Activated naive CD4-positive, alpha-beta T cell (primary cell): ENCODE measurements at places on chromosomes 6 and 20.

DNA sequence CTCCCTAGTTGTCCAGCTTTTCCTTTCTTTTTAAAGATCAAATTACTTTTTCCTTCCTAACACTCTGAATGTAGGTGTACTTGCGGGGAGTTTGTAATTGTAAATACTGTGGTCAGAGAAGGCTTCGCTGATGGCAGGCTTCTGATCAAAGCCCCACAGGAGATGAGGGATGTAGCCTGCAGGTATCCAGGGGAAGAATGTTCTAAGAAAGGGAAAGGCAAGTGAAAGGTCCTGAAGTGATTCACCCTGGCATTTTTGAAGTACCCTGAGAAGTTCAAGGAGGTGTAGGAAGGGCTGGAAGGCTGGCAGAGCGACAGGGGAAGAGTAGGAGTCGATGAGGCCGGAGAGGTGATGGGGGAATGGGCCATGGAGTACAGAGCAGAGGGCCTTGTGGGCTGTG is 38.2 kb upstream of the CCN6 start:
- no peak for DNase-seq

DNA sequence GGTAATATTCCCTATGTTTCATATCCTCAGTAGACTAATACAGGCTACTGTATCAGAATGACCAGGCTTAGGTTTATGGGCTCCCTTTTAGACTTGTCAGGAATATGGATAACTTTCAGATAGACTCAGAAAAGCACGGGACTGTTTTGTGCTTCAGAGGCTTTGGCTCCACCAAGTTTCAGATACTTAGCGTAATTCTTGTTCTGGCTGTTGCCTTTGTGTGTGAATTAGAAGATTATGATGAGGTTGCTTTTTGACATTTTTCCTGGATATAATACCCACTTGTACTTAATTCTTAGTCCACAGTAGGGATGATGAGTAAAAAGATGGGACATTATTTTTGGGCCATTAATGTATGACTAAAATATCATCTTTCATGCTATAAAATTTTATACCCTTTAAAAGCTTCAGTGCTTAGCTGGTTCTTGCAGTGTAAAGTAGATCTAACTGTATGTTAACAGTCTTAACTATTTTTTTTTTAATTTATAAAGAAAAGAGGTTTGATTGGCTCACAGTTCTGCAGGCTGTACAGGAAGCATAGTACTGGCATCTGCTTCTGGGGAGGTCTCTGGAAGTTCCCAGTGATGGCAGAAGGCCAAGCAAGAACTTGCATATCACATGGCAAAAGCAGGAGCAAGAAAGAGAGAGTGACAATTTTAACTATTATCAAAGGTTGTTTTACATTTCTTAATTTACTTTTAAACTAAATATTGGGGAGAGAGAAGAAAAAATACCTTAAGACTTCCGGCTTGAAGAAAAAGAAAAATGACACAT is 120.7 kb downstream of the ZFAND3 start:
- no peak for DNase-seq

GRCh38 chr20:13478366-13478765 is 160.4 kb downstream of the TASP1 start:
- DNase-seq = no peak

- peak; percentile 38 for DNase-seq
These were observed 625.4 kb downstream of the QKI start for GRCh38 chr6:164039954-164040375.

GRCh38 chr6:40535110-40535818 is 51.9 kb downstream of the LRFN2 start:
- DNase-seq = no peak

DNA sequence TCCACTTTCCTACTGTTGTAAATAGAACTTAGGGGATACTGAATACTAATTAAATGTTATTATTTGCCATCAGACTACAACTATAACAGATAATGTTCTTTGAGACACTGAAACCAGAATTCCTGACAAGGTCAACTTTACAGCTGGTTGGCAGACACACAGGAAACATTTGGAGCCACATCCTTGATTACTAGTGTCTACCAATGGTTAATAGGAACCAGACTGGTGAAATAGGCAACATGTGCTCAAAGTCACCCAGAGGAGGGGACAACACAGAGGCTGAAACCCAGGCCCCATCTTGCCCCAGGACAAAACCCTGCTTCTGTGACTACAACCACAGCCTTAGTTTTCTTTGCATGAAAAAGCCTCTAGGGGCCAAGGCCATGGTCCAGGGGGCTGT is 47.8 kb upstream of the NT5E start:
- DNase-seq = no peak

GRCh38 chr6:27605401-27606342 is 132.8 kb upstream of the ZNF184 start:
- DNase-seq = no peak

- DNase-seq = no peak
These were observed 449.4 kb upstream of the PTCHD4 start for GRCh38 chr6:48560408-48560807.

DNA sequence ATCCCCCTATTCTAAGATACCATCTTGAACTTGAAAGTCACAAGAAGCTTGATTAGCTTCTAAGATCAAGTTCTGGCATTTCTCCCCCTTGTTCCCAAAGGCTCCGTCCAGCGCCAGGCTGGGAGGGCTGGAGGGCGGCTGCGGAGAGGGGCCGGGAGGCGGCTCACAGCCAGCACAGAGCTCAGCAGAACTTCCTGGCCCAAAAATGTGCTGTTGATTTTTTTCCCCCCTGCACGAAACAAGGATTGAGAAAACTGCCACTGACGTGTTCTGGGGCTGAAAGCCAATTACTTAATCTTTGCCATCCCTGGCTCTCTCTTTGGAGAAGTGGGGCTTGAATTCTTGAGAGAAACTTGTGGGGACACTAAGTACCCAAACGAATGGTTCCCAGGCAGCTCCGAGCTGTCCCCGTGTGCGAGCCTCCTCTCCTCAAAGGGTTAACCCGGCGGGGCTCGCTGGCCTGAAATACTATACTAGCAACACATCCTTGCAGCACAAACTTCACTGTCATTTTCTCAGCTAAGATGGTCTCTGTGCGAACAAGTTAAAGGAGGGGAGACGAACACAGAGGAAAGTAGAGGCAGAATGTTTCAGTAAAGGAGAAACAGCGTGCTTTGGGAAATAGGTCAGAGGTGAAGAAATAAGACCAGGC is 452 bp downstream of the TRAF3IP2 start:
- DNase-seq = peak; percentile 9

DNA sequence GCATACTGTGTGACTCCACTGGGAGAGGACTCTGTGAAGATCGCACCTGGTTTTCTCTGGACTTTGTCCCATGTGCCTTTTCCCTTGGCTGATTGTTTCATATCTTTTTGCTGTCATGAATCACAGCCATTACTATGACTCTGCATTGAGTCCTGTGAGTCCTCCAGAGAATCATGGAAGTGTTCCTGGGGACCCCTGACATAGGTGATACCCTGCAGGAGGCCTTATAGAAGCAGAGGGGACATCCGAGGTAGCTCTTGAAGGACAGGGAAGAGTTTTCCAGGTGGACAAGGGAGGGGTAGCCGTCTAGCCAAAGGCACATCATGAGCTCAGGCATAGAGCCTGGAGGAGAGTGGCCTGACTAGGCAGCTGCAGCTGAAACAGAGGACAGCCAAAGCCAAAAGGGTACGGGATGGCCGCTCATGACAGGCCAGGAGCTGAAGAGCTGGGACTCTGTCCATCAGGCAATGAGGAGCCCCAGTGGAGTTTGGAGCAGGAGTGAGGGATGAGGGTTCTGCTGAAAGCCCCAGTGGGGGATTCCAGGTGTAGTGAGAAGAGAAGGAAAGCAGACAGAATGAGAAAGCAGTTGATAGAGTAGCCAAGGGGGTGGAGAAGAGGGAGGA is 86.6 kb upstream of the TOX2 start:
- DNase-seq = no peak

DNA sequence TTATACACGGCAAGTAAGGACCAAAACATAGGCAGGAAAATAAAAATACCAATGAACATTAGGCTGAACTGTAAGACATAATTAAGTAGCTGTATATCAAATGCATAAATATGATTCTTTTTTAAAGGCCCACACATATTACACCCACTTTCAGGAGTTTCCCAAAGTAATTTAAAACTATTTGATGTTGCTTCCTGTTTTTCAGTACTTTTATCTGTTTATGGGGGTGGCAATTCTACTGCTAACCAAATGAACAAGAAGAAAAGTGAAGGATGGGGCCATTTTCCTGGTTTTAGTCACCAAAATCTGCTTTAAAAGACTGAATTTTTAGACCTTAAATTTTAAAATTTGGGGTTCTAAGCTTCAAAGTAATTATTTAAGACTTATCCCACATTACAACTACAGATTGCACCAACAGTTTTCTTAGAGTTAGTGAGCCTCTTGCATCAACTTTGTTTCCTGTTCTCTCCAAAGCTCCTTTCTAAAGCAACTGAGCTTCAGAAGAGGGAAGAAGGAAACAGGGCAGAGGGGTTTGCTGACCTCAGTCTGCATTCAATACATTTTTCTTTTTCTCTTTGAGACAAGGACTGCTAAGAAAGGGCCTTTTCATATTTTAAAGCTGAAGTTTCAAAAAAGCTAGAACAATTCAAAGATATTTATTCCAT is 191.0 kb downstream of the BACH2 start:
- no peak for DNase-seq

DNA sequence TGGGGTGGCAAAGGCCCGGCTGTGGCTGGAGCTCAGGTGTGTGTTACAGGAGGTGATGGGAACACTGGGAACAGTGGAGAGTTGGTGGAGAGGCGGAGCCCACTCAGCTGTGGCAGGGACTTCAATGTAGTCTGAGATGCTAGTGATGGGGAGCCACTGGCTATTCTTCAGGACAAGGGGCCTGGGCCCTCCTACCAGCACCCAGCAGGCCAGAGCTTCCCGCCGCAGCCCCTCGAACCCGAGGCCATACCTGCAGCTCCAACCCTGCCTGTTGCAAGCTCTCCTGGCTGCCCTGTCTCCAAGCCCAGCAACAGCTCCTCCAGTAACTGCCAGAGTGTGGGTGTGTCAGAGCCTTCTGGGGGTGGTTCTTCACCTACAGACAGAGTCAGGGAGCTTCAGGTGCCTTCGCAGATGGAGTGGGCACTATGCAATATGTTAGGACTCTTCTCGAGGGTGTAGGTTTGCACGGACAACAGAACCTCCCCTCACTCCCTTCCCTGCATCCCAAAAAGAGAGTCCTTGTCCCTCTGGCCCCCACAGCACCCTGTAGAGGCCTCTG is 146.2 kb upstream of the MLN start:
- DNase-seq = no peak

- DNase-seq = no peak
These were observed 112.7 kb upstream of the PDE10A start for GRCh38 chr6:165775721-165776120.

DNA sequence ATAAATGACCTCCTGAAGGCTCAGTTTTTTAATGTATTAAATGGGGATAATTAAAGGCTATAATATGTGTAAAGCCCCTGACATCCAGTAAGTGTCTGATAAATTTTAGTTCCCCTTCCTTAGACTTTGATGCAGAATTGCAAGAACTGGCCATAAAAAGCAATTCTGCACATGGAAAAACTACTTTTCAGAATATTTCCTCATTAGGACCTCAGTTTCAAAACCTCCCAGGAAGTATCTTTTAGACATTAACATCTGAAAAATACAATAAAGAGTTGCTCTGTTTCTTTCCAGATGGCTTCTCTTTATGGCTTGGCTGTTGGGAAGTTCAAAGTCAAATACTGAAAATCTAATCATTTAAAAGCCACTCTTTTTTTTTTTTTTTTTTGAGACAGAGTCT is 106.3 kb upstream of the ZNF217 start:
- DNase-seq = no peak

DNA sequence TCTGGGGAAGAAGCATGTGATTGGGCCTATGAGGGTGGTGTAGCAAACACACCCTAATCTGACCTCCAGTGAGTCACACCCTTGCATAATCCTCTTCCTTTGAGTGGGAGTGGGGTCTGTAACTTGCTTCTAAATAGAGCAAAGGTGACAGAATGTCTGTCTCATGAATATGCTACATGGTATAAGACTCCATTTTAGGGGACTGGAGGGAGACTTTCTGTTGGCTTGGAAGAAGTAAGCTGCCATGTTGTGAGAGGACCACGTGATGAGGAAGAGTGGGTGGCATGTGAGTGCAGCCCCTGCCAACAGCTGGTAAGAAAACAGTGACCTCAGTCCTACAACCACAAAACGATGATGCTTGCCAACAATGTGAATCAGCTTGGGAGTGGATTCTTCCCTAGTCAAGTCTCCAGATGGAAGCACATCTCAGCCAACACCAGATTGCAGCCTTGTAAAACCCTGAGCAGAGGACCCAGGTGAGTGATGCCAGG is 3.7 kb downstream of the AK9 start:
- DNase-seq = no peak

DNA sequence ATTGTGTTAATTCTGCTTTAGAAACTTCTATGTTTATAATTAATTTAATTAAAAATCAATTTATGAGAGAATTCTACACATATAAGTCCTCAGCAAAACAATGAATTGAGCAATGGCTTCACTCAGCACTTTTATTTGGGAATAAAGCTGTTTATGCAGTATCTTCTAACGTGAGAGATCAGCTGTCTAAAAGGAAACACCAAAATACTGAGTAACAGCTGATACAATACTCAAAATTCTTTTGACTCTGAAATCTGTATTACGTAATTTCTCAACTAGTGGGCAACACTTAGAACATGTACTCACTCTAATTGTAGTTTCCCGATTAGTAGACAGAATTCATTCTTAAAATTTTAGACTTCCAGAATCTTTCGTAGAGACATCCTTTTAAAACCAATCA is 49.8 kb downstream of the MAP3K7 start:
- no peak for DNase-seq

GRCh38 chr6:26485112-26485780 is 14.9 kb upstream of the BTN1A1 start:
- no peak for DNase-seq

GRCh38 chr6:18371010-18371409 is 16.1 kb upstream of the RNF144B start:
- no peak for DNase-seq

DNA sequence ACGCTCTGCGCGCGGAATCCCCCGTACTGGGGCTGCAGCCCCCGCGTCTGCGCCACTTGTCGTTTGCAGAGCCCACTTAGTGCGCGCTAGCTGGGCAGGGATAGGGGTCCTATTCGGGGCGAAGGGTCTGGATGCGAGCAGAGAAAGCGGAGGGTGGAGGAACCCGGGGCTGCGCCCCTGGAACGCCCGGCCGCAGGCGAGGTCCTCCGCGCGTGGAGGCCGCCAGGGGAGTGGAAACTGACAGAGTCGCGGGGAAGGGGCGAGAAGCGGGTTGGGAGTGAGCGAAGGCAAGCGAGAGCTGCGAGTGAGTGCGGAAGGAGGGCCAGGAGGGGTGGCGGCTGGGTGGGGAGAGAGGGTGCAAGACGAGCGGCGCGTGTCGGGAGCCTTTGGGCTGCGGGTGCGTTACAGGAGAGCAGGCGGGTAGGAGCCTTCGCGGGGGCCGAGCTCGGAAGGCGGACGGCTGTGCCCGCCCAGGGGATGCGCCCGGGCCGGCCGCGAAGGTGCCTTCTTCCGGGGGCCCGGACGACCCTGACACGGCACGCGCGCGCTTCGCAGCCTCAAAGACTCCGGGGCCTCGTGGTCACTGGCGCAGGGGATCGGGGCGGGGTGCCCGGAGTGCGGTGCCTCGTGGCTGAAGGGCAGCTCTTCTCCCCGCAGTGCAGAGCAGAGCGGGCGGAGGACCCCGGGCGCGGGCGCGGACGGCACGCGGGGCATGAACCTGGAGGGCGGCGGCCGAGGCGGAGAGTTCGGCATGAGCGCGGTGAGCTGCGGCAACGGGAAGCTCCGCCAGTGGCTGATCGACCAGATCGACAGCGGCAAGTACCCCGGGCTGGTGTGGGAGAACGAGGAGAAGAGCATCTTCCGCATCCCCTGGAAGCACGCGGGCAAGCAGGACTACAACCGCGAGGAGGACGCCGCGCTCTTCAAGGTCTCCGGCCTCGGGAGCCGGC is 1.2 kb downstream of the IRF4 start:
- peak; percentile 60 for DNase-seq

GRCh38 chr6:157814883-157815282 is 8.2 kb upstream of the SNX9 start:
- DNase-seq = no peak
